B cell (primary cell): ENCODE measurements at places on chromosomes 6 and 20. TPM values are rescaled to one million over a fixed set of nuclear protein-coding genes. Genes with fewer than 3 reads are reported as not detected.

GRCh38 chr20:56730003-56730402, 100.9 kb downstream of the TFAP2C start:
- DNase-seq: no peak

DNA sequence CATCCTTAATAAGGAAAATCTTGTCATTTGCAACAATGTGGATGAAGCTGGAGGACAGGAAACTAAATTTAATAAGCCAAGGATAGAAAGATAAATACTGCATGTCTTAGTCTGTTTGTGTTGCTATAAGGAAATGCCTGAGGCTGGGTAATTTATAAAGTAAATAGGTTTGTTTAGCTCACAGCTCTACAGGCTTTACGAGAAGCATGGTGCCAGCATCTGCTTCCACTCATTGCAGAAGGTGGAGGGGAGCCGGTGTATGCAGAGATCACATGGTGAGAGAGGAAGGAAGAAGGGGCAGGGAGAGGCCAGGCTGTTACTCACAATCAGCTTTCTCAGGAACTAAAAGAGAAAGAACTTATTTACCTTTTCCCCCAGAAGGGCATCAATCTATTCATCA, 118.9 kb upstream of the SMLR1 start:
- no peak for DNase-seq

The CLPSL2 gene
- total RNA-seq: not detected in 2 replicates

GRCh38 chr20:47600967-47601547, 99.4 kb downstream of the NCOA3 start:
- DNase-seq: no peak

GRCh38 chr6:134678436-134678889, 271.4 kb downstream of the ALDH8A1 start:
- no peak for DNase-seq

The SLC2A10 gene
- total RNA-seq: not detected in 2 replicates

- DNase-seq: peak; percentile 73
Measured at GRCh38 chr6:28586962-28587745, 61.5 kb downstream of the GPX5 start.

- no peak for DNase-seq
Measured at GRCh38 chr6:47420394-47421371, 56.9 kb upstream of the CD2AP start.

DNA sequence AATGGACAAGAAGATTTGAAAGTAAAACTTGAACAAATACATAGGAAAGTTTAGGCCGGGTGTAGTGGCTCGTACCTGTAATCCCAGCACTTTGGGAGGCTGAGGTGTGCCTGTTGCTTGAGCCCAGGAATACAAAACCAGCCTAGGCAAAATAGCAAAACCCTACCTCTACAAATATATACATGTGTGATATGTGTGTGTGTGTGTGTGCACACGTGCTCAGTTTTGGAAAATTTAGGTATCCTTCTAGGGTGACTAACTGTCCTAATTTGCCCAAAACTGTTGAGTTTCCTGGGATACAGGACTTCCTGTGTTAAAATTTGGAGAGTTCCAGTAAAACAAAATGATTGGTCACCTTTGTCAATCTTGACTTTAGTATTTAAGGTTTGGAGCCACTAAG, 503.2 kb downstream of the PKHD1 start:
- no peak for DNase-seq

DNA sequence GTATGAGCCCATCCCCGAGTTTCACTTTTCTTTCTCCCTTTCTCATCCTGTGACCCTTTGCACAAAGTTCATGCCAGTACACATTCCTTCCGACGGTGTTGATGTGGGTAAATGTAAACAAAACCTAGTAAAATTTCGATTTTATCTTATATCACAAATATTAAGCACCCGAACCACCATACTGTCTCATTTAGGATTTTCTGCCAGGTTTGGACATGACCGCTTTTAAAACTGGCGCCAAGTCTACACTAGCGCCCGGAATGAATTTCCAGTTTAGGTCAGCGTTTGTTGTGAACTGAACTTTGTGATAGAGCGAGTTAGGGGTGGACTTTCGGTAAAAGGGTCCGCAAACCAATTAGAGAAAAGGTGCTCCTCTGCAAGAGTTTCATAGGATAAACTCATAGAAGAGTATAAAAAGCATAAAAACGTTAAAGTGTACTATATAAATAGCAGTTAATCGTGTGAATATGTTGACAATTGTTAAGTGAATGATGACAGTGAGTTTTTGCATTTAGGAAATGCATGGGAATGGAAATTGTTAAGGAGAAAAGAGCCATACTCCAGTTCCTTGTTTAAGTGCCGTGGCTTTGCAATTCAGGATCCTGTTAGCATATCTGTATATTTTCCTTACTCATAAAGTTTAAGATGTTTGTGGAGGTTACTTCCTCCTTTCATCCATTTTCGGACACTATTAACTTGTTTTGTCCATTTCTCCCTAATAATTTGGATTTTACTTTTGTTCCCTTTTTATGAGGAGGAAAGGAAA, 937 bp downstream of the AKAP7 start:
- DNase-seq: no peak

The ESR1 gene
- total RNA-seq: 3.7 and 5.9 TPM in 2 replicates

The ZFP57 gene
- 5.0 and 5.1 TPM in 2 replicates for total RNA-seq

DNA sequence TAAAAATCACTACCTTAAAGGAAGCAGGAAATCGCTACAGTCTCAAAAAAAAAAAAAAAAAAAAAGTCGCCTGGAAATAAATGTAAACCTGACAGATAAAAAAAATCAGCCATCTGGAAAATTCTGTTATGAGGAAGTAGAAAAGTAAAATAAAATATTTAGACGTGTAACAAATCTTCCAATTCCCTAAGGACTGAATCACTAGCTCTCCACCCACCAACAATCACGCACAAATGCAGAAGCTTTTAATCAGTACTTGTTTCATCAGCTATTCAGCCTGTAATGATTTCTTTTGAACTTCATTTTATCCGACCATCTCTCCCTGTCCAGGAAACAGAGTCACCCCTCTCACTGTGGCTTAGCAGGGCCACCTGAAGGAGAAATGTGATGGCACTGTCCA, 59.0 kb downstream of the SLC23A2 start:
- DNase-seq: peak; percentile 40

GRCh38 chr20:41074441-41074840, 45.8 kb downstream of the TOP1 start:
- no peak for DNase-seq

The RNF182 gene
- 0.10 TPM in 1 of 2 replicates, not detected in the other for total RNA-seq

GRCh38 chr6:149558029-149558428, 8.1 kb upstream of the GINM1 start:
- DNase-seq: no peak

The VNN1 gene
- total RNA-seq: not detected in 2 replicates

The HSPA1L gene
- total RNA-seq: 2.0 and 2.4 TPM in 2 replicates

The RPP40 gene
- total RNA-seq: 3.8 TPM in 2 replicates

- no peak for DNase-seq
Measured at GRCh38 chr6:45965792-45966191, 49.9 kb downstream of the CLIC5 start.

GRCh38 chr6:16543521-16543920, 217.7 kb downstream of the ATXN1 start:
- DNase-seq: no peak

- DNase-seq: peak; percentile 89
Measured at GRCh38 chr20:59007665-59008511, 834 bp upstream of the CTSZ start.

GRCh38 chr6:100460650-100461204, 4.0 kb downstream of the SIM1 start:
- DNase-seq: no peak

DNA sequence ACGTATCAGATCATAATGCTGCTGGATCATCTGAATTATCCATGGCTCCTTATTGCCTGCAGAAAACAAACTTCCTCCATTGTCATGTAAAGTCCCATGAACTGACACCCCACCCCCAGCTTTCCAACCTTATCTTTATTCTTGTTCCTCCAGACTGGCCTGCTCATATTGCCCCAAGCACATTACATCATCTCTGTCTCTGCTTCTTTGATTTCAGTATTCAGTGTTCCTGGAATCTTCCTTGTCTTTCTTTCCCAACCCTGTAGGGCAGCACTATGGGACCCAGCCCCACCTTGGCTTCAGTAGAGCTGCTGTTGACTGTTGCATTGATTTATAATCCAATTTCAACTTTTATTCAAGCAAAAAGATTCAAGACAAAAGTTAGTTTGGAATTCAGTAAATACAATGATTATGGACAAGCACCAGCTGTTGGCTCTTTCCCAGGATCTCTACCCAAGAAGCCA, 187.5 kb upstream of the ECI2 start:
- DNase-seq: no peak

DNA sequence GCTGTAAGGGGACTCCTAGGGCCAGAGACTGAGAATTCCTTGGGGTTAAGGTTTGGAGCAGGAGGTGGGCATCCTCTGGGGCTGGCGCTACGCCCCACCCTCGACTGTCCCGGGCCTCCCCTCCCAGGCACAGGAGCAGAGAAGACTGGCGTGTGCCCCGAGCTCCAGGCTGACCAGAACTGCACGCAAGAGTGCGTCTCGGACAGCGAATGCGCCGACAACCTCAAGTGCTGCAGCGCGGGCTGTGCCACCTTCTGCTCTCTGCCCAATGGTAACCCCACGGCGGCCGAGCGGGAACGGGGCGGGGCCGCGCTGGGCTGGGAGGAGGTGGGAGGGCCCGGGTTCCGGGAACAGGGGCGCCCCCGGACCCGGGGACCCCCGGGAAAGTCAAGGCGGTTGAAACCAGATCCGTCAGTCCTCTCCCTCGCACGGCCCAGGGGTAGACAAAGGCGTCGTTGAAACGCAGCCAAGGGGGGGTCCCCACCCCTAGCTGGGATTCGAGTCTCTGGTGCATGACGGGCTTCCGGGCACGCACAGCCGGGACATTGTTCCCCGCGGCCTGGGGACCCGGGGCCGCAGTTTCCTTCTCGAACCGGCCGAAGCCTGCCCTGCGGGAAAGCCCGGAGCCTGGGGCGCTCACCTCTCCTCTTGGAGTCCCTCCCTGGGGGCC, 844 bp downstream of the WFDC2 start:
- DNase-seq: peak; percentile 29

The VSTM2L gene
- total RNA-seq: not detected in 2 replicates

GRCh38 chr20:46130534-46130933, 12.4 kb downstream of the CD40 start:
- DNase-seq: peak; percentile 47

The MEP1A gene
- total RNA-seq: not detected in 2 replicates

The RAET1L gene
- total RNA-seq: not detected in 2 replicates

The TBX18 gene
- not detected in 2 replicates for total RNA-seq

The SRSF3 gene
- total RNA-seq: 316 and 331 TPM in 2 replicates

The OTOR gene
- total RNA-seq: not detected in 2 replicates

DNA sequence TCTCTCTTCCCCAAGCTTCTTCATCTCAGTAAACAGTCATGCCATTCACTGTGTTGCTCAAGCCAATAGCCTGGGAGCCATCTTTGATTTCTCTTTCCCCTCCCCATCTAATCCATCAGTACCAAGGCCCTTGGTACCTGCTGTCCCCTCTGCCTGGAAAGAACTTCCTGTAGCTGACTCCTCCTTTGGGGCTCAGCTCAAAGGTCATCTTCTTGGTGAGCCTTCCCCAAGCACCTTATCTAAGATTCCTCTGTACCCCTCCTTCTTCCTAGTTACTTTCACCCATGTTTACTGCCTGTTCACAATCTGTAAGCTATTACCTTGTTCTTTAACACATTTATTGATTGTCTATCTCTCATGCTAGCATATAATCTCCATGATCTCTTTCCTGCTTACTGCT, 3.5 kb downstream of the AARS2 start:
- DNase-seq: no peak

DNA sequence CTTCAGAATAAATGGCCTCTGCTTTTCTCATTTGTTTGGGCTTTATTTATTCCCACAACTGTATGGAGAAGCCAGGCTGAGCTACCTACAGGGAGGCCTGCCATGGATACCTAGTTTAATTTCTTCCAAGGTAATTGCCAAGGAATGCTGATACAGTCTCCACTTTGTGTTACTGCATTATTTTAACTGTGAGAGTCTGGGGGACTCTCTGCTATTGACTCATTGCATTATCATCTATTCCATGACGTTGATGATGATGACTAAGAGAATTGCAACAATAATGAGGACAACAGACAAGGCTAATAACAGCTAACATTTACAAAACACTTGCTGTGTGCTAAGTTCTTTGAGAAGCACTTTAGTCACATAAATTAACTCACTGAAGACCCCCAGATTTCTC, 88.3 kb upstream of the COL21A1 start:
- no peak for DNase-seq

GRCh38 chr6:160882791-160883279, 108.7 kb upstream of the MAP3K4 start:
- DNase-seq: no peak

- no peak for DNase-seq
Measured at GRCh38 chr6:26218824-26219223, 131.6 kb downstream of the HFE start.

- DNase-seq: no peak
Measured at GRCh38 chr20:43530321-43531090, 23.0 kb downstream of the L3MBTL1 start.
